ENCODE measurements at places on chromosomes 1 and 21.

DNA sequence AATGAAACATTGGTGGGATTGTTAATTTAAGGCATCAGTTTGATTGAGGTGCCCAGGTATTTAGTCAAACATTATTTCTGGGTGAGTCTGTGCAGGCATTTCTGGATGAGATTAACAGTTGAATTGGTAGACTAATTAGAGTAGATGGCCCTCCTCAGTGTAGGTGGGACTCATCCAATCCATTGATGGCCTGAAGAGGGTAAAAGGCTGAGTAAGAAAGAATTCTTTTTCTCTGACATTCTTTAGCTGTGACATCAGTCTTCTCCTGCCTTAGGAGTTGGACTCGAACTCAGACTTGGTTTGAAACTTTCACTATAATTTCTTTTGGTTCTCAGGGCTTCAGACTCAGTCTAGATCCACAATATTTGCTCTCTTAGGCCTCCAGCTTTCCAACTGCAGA, 59.6 kb upstream of the ADAMTS5 start:
- DNase-seq = no peak

DNA sequence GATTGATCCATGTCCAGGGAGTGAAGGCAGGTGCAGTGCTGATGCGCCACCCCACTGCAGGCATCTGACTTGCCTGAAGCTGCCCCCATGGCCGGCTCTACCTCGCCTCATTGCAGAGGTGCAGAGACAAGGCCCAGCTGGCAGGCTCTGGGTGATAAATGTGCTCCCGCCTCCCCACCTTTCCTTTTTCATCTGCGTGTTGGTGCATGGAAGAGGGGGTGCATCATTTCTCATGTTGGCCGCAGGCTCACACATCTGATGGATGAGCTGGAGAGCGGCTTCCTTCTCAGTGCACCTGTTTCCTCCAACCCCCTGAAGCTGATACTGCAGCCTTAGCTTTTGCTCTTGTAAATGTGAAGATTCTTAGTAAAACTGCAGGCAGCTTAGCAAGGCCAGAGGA, 306.0 kb upstream of the KAZN start:
- no peak for DNase-seq

- DNase-seq = no peak
Measured at GRCh38 chr1:58158506-58159433, 387.8 kb downstream of the OMA1 start.

- DNase-seq = no peak
Measured at GRCh38 chr1:192668409-192668983, 32.5 kb downstream of the RGS13 start.

GRCh38 chr1:111719674-111720132, 19.5 kb downstream of the INKA2 start:
- DNase-seq = peak; percentile 49

GRCh38 chr1:20233394-20233793, 47.1 kb upstream of the PLA2G2C start:
- DNase-seq = peak; percentile 55

GRCh38 chr1:18233176-18233864, 125.7 kb downstream of the IGSF21 start:
- no peak for DNase-seq

DNA sequence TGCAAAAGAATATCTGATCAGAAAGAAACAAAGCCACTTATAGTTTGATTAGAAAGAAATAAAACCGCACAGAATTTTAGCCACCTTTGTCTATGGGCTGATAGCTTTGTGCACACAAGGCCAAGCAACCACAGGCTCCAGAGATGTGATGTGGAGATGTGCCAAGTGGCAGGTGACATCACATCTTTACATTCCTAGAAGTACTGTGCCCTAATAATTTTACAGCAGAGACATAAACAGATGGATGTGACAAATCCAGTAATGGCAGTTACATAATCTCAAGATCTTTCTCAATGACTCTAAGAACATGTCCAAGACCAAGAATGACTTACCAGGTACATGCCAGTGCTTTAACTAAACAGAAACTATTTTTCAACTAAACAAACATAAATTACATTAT, 159.5 kb downstream of the LTN1 start:
- peak; percentile 27 for DNase-seq

DNA sequence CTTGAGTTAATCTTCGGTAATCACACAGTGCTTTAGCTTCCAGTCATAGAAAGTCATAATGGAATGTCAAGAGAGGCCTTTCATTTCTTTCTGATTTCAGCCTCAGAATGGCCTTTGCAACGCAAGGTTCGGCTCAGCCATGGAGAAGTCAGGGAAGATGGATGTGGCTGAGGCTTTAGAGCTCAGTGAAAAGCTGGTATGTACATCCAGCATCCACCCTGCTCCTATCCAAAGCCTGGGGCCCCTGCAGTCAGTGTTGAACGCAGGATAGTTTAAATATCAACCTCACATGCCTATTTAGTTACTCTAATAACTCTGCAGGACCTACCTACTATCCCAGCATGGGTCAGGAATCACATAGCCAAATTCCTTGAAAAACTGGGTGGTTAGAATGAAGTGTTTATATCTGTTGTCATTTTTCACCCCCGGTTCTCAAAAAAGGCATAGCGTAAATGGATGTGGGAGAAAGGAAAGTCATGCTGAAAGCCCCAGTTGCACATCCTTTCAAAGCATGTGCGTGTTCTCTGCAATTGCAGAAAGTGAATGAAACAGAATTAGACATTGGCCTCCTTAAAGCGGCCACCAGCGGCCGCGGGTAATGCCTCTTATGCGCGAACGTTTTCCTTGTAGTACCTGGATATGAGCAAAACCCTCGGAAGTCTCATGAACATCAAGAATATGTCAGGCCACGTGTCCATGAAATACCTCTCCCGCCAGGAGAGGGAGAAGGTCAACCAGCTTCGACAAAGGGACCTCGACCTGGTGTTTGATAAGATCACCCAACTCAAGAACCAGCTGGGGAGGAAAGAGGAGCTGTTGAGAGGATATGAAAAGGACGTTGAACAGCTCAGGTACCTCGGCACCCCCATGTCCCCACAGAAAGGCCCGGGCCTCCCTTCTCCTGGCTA, 28.8 kb upstream of the EFHD2 start:
- DNase-seq = no peak

GRCh38 chr1:220825819-220826551, 39.3 kb downstream of the MTARC1 start:
- no peak for DNase-seq

DNA sequence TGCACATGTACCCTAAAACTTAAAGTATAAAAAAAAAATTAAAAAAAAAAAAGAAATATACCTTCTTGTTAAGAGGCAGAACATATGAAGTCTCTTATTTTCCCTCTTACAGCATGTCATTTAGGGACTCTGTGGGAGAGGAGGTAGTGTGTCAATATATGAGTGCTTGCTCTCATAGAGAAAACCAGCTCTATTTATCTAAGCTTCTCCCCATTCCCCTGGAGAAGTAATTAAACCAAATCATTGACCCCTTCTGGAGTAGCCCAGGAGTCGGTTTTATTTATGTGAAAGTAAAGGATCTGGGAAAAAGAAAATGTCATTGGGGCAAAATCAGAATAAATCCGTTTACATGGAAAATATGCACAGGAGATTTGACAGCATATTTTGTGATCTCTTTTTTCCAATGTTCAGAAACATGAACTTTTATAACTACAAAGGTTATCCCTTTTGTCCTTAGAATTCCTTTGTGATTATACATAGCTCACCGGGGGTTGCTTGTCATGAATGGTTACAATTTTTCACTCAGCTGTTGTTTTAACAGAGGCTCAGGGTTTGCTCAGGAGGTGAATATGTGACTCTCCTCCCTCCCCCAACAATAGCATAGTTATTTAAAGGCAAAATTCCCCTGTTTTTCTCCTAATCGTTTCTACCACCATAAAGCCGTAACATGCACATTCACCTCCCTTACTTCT, 114.5 kb upstream of the C1orf21 start:
- no peak for DNase-seq

- DNase-seq = no peak
Measured at GRCh38 chr1:145690587-145691558, 16.3 kb downstream of the PDZK1 start.

GRCh38 chr21:29581393-29581792, 282.7 kb downstream of the BACH1 start:
- DNase-seq = no peak

- DNase-seq = no peak
Measured at GRCh38 chr1:53123453-53124140, 18.8 kb downstream of the SLC1A7 start.

- DNase-seq = no peak
Measured at GRCh38 chr1:173269490-173270230, 62.5 kb upstream of the TNFSF4 start.

DNA sequence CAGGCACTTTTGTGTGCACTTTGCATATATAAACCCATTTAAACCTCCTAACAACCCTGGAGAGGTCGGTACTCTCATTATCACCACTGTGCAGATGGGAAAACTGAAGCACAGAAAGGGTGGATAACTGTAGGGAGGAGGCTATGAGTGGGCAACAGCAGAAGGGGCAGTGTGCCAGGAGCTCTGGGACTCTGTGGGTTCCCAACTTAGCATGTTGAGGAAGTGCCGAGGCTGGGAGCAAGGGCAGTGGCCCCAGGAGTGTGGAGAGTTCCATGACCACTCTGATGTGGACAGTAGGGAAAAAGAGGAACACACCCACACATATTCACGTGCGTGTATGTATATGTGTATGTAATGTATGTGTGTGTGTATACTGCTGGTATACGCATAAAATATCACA, 25.7 kb upstream of the KCNC4 start:
- no peak for DNase-seq

GRCh38 chr1:203628201-203629015, 1.8 kb downstream of the ATP2B4 start:
- DNase-seq = peak; percentile 65

Data from NCI-H524 (cell line).